Mammary epithelial cell (primary cell): ENCODE measurements at places on chromosomes 12 and 14. TPM values are rescaled to one million over a fixed set of nuclear protein-coding genes. Genes with fewer than 3 reads are reported as not detected.

RAD51B gene
- 8.7 TPM for polyA plus RNA-seq

KCNC2 gene
- polyA plus RNA-seq: not detected

GRCh38 chr12:120536064-120536791 lies 2.1 kb downstream of the RNF10 start:
- DNase-seq: no peak

DNA sequence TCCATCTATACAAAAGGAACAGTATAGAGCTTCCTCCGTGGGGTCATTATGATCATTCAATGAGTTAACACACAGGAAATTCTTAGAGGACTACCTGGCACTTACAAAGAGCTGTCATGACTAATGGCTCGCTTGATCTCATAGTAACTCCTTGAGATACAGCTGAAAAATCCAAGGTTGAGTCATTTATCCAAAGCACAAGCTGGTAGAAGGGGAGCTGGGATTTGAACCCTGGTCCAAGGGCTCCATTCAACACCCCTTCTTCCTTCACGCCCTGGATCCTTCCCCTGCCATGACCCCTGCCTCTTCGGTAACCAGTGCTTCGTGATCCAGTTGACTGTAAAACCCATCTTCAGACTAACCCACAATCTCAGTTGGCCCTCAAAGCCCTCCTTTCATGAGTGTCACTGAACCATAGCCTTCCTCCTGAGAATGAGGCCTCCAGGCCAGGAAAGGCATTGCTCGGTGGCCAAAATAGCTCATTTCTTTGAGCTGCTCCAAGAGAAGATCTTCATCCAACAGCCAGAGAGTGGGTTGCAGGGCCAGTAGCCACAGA lies 7.8 kb downstream of the ZFP36L1 start:
- peak; percentile 92 for DNase-seq

- DNase-seq: no peak
Measured at GRCh38 chr12:740921-741320, 11.5 kb upstream of the WNK1 start.

ERP27 gene
- polyA plus RNA-seq: 0.12 TPM

GZMB gene
- not detected for polyA plus RNA-seq

ARHGEF40 gene
- 9.8 TPM for polyA plus RNA-seq

- DNase-seq: no peak
Measured at GRCh38 chr12:127722611-127723010, 544.4 kb upstream of the TMEM132C start.

DNA sequence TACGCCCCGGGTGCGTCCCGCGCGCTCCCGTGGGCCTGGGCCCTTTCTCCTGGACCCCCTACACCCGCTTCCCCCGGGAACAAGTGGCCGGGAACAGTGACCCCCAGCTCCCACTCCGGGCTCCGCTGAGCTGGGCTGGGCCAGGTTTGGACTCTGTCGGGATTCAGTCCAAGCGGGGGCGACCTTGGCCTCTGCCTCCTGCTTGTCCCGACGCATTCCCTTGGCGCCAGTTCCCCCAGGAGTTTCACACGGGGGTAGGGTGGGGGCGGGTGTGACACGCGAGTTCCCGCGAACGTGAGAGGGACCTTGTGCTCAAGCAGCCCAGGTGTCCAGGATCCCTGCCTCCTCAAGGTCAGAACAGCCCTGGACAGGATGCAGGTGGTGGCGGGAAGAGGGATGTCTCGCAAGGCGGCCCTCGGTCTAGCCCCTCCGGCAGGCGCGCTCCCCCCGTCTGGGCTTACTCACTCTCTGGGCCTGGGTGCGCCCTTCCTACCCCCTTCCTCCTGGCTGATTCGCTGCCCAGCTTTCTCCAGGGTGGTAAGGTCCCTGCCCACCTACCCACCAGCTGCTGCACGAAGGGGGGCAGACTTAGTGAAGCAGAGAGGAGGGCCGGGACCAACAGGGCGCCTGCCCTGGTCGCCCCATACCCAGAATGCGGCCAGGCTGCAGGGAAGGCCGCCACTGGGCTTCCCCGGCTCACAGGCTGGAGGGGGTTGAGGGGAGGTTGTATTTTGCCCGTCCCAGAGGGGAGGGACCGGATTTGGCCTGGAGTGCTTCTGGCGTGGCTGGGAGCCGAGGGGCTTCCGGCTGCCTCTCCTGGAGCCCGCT lies 862 bp downstream of the CRIP2 start:
- peak; percentile 57 for DNase-seq

GRCh38 chr12:21831791-21832344 lies 57.4 kb upstream of the KCNJ8 start:
- DNase-seq: no peak

HHIPL1 gene
- polyA plus RNA-seq: 0.06 TPM

TAS2R50 gene
- not detected for polyA plus RNA-seq

NRL gene
- polyA plus RNA-seq: 0.63 TPM

DNA sequence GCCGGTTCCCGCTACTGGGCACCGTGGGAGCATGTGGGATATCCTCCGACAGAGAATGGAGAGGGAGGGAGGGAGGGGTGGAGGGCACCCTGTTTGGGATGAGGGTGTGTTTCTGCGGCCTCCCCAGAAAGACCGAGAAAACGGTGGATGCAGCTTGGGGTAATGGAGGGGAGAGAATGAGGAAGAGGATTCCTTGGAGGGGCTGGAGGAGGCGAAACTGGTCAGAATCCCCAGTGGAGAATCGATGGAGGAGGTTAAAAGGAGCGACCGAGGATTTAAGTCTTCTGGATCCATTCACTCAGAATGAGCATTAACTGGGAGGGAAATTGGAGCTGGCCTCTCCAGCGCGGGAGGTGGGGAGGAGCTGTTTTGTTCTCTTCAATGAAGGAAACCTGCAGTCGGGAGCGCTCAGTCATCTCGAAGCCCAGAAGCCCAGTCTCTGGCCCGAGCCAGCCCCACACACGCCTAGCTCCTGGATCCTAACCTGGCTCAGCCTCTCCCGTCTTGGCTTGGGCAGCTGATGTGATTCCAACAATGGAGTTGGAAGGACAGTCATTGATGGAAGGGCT lies 581 bp downstream of the ARG2 start:
- DNase-seq: peak; percentile 33

GARIN6 gene
- polyA plus RNA-seq: not detected

TSPAN8 gene
- not detected for polyA plus RNA-seq

GRCh38 chr14:72549026-72549425 lies 344.9 kb downstream of the DPF3 start:
- peak; percentile 35 for DNase-seq

- DNase-seq: no peak
Measured at GRCh38 chr12:120235369-120236323, 29.9 kb downstream of the PXN start.

NGB gene
- 0.16 TPM for polyA plus RNA-seq

GNB3 gene
- polyA plus RNA-seq: 0.10 TPM

DNA sequence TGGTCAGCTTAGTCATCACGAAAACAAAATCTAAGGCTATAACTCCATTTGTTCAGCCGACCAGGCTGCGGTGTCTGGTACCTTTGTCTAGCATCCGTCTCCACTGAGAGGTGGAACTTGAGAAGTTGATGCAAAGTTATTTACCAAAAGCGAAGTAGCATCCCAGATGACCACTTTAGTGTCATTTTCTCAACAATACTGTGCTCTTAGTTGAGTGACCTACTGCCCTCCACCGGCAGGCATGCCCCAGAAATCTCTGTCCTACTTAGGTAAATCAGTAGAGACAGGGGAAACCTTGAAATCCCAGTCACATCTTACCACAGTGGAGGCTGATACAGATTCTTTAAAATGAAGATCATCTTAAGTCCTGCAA lies 1.3 kb upstream of the ST8SIA1 start:
- DNase-seq: no peak

SRRM4 gene
- not detected for polyA plus RNA-seq

DNA sequence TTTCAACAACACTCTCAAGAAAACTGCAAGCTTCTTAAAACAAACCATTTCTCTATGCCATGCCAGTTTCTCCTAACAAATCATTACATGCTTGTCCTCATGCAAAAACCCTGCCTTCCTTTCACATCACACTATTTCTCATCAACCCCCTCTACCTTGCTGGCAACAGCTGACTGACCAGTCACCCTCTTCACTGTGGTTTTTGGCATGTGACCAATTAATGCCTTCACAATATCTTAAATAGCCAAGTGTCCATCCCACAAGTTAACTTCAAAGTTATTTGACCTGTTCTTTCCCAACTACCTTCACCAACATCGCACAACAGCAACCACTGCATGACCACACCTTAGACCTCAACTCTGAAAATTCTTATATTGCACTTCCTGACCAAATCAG lies 159.6 kb downstream of the CEP128 start:
- DNase-seq: peak; percentile 57

- DNase-seq: no peak
Measured at GRCh38 chr14:89807892-89808291, 146.6 kb downstream of the EFCAB11 start.

SLC38A1 gene
- polyA plus RNA-seq: 106 TPM

ORAI1 gene
- polyA plus RNA-seq: 21.8 TPM

- peak; percentile 88 for DNase-seq
Measured at GRCh38 chr14:99271951-99272631, at the start of gene BCL11B. Gene BCL11B, minus strand, starts transcription at chr14:99272197. Its CDS starts 979 bp downstream, at chr14:99271218.

FSCB gene
- not detected for polyA plus RNA-seq
